ENCODE measurements at places on chromosomes 7 and 10.

GRCh38 chr7:126856691-126857291, 395.9 kb downstream of the GRM8 start:
- no peak for DNase-seq

GRCh38 chr10:122113161-122113944, 124.4 kb downstream of the TACC2 start:
- DNase-seq, result peak; percentile 42

DNA sequence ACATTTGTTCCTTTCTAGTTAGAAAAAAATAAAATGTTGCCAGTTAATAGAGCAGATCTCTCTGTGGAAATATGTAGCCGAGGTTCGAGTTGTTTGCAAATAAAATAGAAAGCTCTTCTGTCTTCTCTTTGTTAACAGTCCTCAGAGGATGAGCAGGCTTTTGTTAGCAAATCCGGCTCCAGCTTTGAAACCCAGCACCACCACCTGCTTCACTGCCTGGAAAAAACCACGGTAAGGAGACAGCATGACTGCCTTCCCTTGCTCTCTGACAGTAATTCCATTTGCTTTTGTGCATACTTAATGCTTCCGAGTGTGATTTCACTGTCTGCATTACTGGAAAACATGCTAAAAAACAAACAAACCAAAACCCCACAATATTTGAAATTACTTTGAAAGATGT, 115.6 kb downstream of the TSPAN12 start:
- peak; percentile 39 for DNase-seq

GRCh38 chr10:71840177-71840957, 10.7 kb downstream of the PSAP start:
- DNase-seq, result peak; percentile 52

DNA sequence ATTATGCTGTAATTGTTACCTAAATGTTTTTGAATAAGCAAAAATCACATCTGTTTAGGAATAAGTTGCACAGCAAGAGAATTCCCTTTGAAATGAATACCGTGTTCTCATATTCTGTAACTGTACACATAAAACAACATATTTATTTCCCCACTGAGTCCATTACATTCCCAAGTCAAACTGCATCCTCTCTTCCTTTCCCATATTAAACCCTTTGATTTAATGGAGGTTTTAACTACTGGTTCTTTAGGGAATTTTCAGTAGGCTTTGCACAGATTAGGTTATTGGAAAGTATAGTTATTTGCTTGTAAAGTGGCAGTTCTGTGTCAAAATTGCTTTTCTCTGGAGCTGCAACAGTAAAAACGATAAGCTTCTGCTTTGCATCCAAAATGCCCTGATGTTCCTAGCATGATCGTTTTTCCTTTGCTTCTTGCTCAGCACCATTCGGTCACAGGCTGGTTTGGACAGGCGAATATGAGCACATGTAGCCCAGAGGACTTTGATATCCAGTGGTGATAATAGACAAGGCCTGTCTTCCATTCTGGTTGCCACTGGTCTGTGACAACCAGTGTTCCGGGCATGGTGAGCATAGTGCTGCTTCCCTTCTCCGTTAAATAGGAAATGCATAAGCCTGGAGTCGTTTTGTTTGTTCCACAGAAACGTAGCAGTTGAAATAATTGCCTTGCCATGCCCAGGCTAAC, 696.1 kb downstream of the AUTS2 start:
- DNase-seq, result no peak

DNA sequence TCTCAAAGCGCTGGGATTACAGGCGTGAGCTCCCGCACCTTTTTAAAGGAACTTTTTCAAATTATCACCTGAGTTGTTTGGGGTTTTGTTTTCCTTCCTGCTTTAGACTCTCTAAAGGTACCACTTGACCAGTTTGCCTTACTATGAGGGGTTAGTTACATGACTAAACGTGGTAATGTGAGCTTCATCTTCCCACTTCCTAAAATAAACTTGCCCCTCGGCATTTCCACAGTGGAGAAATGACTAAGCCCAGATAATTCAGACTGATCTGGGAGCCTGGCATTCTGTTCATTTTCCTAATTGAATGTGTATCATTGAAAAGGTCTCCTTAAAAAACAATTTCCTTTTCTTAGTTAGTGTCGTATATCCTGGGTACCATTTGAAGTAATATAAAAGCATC, 163.4 kb downstream of the PLXDC2 start:
- no peak for DNase-seq

DNA sequence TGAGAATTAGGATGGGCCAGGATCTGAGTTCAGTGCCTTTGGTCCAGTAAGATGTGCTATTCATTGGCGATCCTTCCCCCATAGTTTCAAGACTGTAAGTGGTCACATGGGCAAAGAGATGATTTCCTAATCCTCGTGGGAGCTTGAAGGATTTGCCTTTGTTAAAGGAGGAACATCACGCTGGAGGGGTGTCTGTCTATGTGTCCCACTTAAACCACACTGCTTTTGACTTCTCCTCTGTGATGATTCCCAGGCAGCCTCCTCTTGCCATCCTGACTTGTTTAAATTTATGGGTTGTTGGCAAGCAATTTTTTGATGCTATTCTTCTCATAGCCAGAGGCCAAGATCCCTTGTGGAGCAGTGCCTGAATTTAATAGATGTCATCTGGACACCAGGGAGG, 154.0 kb downstream of the TCF7L2 start:
- no peak for DNase-seq

- no peak for DNase-seq
Measured at GRCh38 chr7:151143261-151144015, 24.1 kb downstream of the GBX1 start.

DNA sequence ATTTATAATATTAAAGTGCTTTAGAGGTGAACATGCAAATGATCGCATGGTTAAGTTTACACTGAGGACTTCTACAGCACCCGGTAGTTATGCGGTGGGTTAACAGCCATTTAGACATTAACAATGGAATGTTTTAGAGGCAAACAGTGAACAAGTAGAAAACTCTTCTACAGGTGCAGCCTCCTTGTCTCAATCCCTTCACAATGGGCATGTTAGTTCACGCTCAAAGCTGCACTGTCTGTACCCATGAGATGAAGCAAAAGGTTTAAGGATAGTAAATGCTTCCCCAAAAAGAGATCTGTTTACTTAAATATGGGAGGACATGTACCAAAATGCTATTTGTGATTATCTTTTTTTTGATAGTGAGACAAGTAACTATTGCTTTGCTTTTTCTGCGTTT, 25.1 kb downstream of the PUS7 start:
- DNase-seq, result no peak

GRCh38 chr7:21550821-21551531, 8.1 kb downstream of the DNAH11 start:
- peak; percentile 60 for DNase-seq

- DNase-seq, result no peak
Measured at GRCh38 chr7:129777993-129778769, 166.7 kb downstream of the NRF1 start.

- DNase-seq, result no peak
Measured at GRCh38 chr10:4826792-4827324, 851 bp downstream of the AKR1E2 start.

DNA sequence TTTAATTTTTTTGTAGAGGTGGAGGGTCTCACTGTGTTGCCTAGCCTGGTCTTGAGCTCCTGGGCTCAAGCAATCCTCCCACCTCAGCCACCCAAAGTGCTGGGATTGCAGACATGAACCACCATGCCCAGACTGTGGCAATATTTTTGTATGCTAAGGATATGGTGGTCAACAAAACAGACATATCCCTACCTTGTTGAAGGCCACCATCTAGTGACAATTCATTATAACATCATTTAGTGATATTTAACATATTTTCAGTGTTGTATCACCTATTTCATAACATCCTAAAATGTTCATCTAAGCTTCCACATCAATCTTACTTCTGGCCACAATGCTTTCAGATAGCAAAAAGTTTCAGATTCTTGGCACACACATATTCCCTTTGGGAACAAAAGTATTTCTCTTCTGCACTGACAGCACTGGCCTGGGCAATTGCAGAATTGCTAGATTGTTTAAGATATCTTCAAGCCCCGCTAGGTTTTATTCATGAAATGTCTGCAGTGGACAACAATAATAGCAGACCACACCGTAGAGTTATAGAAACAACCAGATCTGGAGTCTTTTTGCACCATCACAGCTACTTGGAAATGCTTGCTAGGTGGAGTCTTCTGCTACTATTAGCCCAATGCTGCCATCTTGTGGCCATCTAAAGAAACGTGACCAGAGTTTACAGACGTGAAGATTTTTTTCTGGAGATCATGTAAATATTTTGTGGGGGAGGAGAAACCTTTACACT, 58.4 kb downstream of the DNAJC12 start:
- peak; percentile 16 for DNase-seq

GRCh38 chr10:15225511-15225910, 57.0 kb upstream of the NMT2 start:
- no peak for DNase-seq

- no peak for DNase-seq
Measured at GRCh38 chr10:6140141-6140841, 51.5 kb downstream of the RBM17 start.

GRCh38 chr10:82075605-82076004, 200.6 kb downstream of the NRG3 start:
- no peak for DNase-seq

GRCh38 chr10:43785252-43785651, 136.6 kb upstream of the ZNF32 start:
- DNase-seq, result no peak

DNA sequence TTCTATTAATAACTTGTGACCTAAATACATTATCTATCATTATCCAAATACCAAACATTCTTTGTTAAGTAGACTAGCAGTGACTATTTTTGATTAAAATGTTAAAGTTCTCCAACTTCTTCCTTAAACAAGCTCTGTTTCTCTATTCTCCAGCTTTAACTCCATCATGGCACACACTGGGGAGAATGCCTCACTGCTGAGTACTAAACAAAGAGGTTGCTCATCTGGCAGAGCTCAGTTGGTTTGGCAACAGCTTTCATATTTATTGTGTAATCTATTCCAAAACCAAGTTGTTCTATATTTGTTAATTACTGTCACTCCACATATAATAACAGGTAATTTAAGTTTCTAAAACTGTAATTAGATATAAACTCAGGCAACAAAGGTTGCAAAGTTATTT, 89.6 kb downstream of the USP6NL start:
- no peak for DNase-seq
